GM23248 (cell line): ENCODE measurements at places on chromosomes 2 and 18.

GRCh38 chr2:85753525-85754312 lies at the start of gene ATOH8:
Gene ATOH8 (plus strand): TSS chr2:85753991. CDS start chr2:85754190, 199 bp downstream.
- peak; percentile 87 for DNase-seq

DNA sequence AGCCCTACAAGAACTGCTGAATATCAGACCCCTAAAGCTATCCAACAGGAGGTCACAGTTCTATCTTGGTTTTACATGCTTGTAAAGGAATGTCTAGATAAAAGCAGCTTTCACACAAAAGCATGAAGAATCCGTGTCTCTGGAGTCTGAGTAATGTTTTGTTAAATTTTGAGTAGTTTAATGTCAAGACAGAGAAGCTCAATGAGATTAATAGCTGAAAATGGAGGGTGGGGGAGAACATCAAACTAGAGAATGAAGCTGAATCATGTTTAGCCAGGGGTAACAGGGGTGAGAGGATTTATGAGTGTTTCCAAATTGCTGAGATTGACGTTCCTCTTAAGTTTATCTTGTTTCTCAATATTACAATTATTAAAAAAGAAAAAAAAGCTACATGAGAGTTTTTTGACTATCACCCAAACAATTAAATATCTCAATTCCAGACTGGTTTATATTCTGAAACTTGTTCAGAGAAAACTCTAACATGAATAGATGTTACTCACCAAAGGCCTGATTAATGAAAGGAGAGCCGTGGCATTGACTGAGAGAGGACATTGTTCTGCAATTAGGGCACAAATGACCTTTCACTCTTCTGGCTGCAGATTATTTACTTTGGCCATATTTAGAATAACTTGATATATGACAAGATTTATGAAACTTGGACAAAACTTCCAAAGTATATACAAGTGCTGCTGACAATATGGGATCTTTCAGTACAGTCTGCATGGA lies 266.4 kb upstream of the ETAA1 start:
- DNase-seq: no peak

DNA sequence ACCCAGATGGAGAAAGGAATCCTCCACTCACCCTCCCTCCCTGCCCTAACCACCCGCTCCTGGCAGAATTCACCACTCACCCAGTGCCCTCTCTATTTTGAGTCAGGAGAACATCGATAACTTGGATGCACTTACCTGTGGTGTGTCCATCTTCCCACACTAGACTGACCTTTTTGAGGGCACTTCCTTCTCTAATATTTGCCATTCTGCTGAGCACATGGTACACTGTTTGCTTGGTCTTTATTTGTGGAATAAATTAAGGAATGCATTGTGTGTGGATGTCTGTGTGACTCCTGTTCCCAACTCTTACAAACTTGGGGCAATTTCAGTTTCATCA lies 133.7 kb downstream of the ACKR3 start:
- no peak for DNase-seq

- peak; percentile 43 for DNase-seq
These were observed 328.1 kb downstream of the SLC8A1 start for GRCh38 chr2:40123746-40124145.

DNA sequence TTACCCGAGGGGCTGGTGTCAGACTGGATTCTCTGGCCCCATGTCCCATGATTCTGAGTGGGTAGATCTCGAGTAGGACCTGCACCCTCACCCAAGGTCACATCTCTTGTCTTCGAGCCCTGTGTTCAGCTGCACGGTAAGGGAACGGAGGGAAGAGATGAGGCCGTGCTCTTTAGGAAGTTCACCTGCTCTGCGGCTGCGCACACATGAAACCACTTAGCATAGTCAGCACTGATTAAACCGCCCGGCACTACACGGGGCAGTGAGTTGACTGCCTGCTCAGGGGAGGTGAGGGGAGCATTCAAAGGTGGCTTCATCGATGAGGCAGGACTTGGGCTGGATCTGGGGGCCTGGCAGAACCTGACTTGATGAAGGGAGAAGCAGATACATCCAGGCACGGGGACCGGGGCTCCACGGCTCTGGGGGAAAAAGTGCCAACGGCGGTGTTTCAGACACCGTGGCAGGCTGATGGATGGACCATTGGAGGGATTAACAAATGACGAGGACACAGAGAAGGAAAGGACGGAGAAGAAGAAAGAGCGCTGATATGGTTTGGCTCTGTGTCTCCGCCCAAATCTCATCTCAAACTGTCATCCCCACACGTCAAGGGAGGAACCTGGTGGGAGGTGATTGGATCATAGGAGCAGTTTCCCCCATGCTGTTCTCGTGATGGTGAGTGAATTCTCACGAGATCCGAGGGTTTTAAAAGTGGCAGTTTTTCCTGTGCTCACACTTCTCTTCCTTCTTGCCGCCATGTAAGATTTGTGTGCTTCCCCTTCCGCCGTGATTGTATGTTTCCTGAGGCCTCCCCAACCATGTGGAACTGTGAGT lies 248.6 kb downstream of the CYP26B1 start:
- no peak for DNase-seq

GRCh38 chr18:13568443-13569392 lies 157.6 kb downstream of the FAM210A start:
- DNase-seq: no peak

GRCh38 chr18:27263369-27263768 lies 78.3 kb upstream of the CHST9 start:
- DNase-seq: no peak

GRCh38 chr2:226440127-226440918 lies 359.3 kb downstream of the IRS1 start:
- DNase-seq: peak; percentile 87

GRCh38 chr2:134498654-134499053 lies 220.1 kb downstream of the TMEM163 start:
- DNase-seq: no peak

- no peak for DNase-seq
These were observed 352.3 kb downstream of the PARD3B start for GRCh38 chr2:204897561-204897960.

DNA sequence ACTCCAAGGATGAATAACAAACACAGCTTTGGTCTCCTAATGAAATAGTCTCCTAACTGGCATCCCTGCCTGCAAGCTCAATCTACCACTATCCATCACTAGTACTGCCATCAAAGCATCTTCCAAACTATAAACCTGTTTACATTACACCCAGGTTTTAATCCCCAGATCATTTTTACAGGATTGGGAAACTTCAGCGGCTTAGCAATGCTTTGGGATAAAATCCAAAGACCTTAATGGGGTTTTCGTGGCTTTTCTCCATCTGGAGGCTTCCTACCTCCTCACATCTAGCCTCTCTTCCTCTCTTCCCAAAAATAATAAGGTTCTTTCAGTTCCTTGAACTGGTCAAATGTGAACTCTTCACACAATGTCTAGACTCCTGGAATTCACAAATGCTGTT lies 92.2 kb upstream of the SETBP1 start:
- DNase-seq: no peak

DNA sequence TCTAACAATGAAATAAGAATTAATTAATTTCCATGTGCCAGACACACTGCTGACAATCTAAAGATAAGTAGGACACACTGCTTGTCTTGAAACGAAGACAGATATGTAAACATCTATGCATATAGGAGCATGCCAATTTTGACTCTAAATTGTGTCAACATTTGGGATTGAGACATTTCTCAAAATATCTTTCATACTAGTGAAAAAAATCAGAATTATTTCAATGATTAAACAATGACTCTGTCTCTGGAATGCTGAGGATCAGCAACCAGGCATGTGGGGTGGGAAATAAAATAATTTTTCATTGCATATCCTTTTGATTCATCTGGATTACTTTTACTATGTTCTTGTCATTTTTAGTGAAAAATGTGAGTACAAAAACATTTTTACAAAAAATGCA lies 262.6 kb upstream of the SYT4 start:
- peak; percentile 10 for DNase-seq

GRCh38 chr2:121005453-121005852 lies 269.8 kb downstream of the GLI2 start:
- no peak for DNase-seq

DNA sequence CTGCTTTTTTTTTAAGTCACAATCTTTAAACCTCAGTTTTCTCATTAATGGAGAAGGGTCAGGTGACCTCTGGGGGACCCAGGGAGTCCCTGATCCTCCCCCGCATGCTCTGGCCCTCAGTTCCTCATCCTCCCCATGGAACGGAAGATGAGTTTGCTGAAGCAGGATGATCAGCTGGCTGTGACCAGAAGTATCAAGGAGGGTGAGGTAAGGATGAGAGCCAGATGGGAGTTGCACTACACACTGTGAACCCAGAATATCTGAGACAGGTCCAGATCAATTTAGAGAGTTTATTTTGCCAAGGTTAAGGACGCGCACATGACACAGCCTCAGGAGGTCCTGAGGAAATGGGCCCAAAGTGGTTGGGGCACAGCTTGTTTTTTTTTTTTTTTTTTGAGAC lies 3.8 kb downstream of the CATIP start:
- no peak for DNase-seq

DNA sequence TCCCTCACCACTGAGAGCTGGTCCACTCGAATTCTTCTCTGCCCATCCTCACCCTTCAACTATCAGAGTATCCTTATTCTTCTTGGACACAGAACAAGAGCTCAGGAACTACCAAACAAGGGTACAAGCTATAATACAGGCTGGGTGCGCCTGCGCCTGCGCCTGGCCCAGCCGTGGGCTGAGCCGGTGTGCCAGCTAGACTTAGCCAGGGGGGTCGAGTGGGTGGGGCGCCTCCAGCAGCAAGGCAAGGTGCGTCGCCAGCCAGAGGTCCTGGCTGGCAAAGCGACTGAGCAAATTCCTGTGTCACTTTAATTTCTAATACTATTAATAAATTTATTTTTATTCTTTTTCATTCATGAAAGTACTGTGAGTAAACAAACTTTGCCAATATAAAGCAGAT lies 1072.6 kb upstream of the PIK3C3 start:
- no peak for DNase-seq

DNA sequence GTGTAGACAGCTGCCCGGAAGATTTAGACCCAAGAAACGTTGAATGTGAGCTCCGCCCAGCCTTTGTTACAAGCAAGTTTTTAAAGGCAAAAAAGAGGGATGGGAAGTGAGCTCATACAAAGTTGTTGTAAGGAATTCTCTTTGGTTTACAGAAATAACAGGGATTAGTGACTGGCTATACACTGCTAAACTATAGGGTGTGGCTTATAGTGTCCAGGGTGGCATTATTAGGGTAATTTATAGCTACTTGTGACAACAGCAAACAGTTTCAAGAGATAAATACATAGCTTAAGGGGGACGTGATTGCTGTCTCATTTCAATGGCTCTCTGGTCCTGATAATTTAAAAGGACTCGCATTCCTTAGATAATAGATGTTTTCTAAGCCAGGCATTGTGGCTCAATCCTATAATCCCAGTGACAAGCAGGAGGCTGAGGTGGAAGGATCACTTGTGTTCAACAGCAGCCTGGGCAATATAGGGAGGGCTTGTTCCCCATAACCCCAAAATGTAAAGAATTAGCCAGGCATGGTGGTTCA lies 66.5 kb upstream of the TGIF1 start:
- no peak for DNase-seq

GRCh38 chr2:74890711-74891110 lies 56.8 kb downstream of the HK2 start:
- DNase-seq: no peak

DNA sequence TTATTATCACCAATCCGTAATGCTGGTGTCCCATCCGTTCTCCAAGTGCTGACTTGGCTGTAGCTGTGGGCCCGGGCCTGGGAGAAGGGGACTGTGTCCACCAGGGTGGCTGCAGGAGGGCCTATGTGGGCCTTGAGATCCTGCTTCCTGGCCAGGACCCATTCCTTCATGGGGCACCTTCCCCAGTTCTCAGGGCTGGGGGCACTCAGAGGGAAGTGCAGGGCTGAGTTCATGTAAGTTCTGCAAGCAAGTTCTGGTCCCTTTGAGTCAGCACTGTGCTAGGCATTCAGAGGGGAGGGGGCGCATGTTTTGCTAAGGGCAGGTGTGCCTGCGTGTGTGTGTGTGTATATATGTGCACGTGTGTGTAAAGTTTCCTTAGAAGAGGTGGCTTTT lies 94.0 kb downstream of the GLI2 start:
- DNase-seq: no peak

GRCh38 chr2:10547663-10548376 lies 99.7 kb upstream of the ODC1 start:
- DNase-seq: no peak

DNA sequence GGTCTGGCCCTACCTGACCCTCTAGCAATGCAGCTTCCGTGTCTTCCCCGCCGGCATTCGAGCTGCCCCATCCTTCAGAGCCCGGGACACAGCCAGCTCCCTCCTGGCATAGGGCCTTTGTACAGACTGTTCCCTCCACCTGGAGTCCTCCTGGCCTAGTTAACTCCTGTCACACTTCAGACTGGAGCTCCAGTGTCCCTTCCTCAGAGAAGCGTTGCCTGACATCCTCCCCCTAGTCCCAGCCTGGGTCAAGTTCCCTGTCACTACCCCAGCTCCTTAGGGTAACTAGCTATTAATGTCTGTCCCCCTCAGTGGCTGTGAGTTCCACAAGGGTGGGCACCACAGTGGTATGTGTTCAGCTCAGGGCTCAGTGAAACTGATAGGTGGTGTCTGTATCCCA lies 45.5 kb upstream of the LOXHD1 start:
- DNase-seq: no peak

DNA sequence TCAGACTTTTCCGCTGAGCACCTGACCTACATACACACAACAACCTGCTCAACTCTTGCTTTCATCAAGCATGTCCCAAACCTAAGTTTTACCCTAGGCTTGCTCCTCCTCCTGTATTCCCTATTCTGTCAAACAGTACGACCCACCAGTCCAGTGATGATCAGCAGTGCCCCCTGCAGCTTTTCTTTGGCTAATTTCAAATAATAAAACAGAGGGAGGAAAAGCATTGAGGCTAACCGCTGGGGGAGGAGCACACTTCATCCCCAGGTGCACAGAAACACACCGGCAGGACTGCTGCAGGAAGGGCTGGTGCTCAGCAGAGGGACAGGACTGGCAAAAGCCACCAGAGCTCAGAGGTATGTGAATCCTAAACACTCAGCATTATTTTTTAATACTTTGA lies 21.2 kb downstream of the E2F6 start:
- peak; percentile 7 for DNase-seq

DNA sequence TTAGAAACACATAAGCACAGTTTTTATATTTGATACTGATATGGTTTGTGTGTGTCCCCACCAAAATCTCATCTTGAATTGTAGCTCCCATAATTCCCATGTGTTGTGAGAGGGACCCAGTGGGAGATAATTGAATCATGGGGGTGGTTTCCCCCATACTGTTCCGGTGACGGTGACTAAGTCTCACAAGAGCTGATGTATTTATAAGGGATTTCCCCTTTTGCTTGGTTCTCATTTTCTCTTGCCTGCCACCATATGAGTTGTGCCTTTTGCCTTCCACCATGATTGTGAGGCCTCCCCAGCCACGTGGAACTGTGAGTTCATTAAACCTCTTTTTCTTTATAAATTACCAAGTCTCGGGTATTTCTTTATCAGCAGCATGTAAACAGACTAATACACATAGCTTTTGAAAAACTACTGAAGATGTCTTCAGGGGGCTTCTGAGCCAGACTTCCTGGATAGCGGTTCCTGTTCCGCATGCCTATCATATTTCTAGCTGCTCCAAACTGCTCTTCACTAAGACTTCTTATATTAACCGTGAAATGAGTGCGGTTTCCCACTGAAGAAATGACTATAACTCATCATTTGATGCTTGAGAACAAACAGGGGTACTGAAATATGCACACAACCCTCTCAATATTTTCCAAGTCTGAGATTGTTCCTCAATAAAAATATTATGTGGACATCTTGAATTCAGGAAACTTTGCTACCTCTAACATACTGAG lies 75.8 kb downstream of the SPHKAP start:
- DNase-seq: no peak
